ENCODE measurements at places on chromosomes 11 and 22. TPM values are rescaled to one million over a fixed set of nuclear protein-coding genes. Genes with fewer than 3 reads are reported as not detected.

GRCh38 chr11:66338276-66339161 is 2.3 kb upstream of the RIN1 start:
- no peak for DNase-seq

GRCh38 chr11:47442514-47442913 is 6.4 kb downstream of the RAPSN start:
- no peak for DNase-seq

Gene APLNR
- polyA plus RNA-seq = 66.7 TPM

- no peak for DNase-seq
These were observed 9.9 kb downstream of the SYT9 start for GRCh38 chr11:7261578-7261977.

DNA sequence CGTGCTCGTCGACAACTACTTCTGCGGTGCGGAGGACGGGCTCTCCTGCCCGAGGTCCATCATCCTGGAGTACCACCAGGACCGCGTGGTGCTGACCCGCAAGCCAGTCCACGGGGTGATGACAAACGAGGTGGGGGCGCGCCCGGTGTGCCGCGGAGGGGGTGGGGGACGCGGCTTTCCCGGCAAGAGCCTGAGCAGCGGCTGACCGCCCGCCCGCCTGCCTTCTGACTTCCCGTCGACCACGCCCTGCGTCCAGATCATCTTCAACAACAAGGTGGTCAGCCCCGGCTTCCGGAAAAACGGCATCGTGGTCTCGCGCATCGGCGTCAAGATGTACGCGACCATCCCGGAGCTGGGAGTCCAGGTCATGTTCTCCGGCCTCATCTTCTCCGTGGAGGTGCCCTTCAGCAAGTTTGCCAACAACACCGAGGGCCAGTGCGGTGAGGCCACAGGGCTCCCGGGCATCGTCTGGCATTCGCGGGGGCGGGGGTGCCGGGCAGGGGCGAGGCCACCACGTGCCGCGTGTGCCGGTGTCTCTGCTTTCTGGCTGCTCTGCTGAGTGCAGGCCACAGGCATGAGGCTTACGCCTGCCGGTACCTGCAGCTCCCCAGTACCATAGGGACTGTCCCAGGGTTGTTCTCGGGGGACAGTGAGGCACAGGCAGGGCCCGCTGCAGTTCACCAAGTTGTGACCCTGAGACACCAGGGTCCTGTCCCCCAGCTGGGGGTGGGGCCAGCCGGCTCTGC is 28.5 kb upstream of the MUC5B start:
- DNase-seq = no peak

DNA sequence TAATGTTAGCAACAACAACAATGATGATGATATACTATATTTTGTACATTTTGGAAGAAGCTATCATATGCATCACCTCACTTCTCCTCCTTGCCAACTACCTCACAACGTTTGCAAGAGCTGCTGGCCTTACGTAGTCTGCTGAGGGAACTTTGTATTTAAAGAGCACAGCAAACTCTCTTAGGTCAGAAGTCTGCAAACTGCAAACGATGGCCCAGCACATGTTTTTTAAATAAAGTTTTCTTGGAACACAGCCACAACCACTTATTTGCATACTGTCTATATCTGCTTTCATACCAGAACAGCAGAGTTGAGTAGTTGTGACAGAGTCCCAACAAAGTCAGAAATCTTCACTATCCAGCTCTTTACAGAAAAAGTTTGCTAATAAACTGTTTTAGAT is 261.7 kb downstream of the TENM4 start:
- DNase-seq = no peak

Gene PATZ1
- 75.0 TPM for polyA plus RNA-seq

Gene GGA1
- 38.3 TPM for polyA plus RNA-seq

Gene FGF3
- not detected for polyA plus RNA-seq

- DNase-seq = no peak
These were observed 291.4 kb downstream of the ST3GAL4 start for GRCh38 chr11:126646701-126647557.

DNA sequence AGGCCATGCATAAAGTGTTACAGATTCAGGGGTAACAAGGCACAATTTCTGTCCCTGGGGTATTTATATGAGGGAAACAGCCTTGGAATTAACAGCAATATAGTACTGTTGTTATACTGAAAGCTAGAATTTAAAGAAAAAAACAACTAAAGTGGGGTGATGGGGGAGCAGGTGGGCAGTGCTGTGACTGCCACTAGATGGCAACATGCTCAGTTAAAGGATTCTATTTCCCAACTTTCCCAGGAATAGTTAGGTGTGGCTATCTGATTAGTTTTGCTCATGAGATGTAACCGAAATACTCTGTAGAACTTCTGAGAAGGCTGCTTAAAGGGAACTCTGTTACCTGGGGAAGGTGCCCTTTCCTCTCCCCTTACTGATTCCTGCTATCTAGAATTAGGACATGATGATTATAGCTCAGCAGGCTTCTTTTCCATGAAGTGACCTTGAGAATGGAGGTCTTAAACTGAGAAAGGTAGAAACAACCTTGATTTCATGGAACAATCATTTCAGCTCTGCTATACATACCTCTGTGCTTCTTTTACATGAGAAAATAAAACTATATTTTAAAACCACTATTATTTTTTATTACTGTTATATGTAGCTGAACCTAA is 102.6 kb downstream of the RELT start:
- no peak for DNase-seq

DNA sequence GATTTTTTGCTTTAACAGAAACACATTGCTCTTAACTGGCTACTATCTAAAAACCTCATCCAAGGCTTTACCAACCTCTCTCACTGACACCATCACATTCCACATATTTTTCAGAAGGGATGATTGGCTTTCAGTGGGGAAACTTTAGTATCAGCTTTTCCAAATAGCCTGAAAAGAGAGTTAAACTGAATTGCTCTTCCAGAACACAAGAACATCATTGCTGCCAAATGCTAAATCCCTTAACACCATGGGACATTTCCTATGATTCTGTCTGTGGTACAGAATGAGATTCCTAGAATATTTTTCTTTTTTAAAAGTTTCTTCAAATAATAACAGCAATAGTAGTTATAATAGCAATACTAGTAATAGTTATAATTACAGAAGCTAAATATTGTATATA is 45.4 kb downstream of the SOX6 start:
- no peak for DNase-seq

DNA sequence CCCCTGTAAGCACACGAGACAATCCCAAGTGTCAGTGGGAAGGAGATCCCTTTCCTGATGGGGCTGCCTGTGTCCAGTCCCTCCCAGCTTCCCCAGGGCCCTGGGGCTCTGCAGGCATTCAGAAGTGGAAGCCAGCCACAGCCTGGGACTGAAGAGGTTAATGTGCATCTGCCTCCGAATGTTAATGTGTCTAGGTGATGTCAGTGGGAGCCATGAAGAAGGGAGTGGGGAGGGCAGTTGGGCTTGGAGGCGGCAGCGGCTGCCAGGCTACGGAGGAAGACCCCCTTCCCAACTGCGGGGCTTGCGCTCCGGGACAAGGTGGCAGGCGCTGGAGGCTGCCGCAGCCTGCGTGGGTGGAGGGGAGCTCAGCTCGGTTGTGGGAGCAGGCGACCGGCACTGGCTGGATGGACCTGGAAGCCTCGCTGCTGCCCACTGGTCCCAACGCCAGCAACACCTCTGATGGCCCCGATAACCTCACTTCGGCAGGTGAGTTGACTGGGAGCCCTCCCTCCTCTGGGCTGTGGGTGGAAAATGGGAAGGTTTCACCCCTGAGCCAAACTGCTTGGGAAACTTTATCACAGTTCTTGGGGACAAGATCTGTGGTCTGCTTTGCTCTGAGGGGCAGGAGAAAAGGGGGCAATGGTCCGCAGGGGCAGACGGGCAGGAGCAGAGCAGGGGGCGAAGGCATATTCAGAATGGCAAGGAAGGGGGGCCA is at the start of gene MCHR1:
TSS of gene MCHR1 (plus strand) at position 236 of the 715 bp plus-strand sequence. CDS start at position 405, 169 bp downstream.
- no peak for DNase-seq

GRCh38 chr11:69245491-69246345 is 48.2 kb upstream of the MYEOV start:
- DNase-seq = no peak

Gene SH3BP1
- polyA plus RNA-seq = 22.8 TPM

- DNase-seq = no peak
These were observed 9.1 kb downstream of the HPS5 start for GRCh38 chr11:18312663-18313420.

- DNase-seq = no peak
These were observed 13.3 kb downstream of the LPXN start for GRCh38 chr11:58562375-58562800.

- DNase-seq = no peak
These were observed 20.8 kb upstream of the LMO2 start for GRCh38 chr11:33912405-33913361.
